ENCODE measurements at places on chromosomes 2 and 18.

GRCh38 chr2:66495788-66496640 lies 61.1 kb downstream of the MEIS1 start:
- no peak for ATAC-seq

- ATAC-seq: no peak
These were observed 109.7 kb upstream of the MGAT5 start for GRCh38 chr2:134144081-134144596.

DNA sequence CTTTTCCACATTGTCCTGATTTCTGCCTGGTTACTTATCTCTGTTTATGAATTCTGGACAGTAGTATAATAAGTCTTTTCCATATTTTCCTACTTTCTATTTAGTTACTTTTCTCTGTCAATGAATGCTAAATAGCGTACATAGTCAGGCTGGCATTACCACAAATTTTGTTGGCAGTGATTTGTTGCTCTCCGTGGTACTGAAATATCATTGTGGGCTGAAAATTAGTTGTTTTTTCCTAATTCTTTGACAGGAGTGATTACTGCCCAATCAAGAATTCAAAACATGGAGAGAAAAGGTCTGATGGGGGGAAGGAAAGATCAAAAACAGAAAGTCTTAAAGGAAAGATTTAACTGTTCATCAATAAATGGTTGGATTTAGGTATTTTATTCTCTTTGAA lies 7.7 kb upstream of the GALNT13 start:
- no peak for ATAC-seq

DNA sequence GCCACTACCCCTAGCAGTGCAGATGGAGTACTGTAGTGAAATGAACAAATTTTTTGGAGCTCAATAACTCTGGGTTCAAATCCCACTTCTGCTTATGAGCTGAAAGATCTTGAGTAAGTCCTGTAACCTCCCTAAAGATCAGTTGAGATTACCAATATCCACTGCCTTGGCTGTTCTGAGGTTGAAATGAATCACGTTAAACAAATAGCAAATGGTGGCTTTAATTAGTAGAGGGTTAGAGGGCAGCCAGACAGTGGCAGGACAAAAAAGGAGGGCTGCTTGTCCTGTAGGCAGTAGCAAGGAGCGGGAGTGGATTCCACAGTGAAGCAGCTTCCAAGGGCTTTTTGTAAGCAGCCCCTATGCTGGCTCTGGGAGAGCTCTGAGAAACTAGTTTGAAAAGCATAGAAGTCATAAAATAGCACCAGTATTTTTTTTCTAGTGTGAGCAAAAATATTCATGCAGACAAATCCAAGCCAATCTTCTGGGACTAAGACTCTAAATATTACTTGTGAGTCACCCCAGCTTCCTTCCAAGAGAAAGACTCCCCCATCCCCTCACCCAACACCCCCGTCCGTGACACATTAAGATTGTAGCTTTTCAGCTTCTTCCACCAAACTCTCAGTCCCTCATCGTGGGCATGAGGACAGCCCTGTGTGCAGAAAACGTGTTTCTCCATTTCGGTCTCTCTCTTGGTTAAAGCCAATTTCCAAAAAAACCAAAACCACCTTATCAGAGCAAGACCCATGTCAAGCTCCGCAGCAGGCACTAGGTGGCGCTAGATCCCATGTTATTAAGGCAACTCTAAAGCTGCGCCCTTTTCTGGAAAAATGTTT lies 123.5 kb upstream of the LGALSL start:
- no peak for ATAC-seq

GRCh38 chr2:142724186-142724585 lies 153.3 kb upstream of the KYNU start:
- no peak for ATAC-seq

DNA sequence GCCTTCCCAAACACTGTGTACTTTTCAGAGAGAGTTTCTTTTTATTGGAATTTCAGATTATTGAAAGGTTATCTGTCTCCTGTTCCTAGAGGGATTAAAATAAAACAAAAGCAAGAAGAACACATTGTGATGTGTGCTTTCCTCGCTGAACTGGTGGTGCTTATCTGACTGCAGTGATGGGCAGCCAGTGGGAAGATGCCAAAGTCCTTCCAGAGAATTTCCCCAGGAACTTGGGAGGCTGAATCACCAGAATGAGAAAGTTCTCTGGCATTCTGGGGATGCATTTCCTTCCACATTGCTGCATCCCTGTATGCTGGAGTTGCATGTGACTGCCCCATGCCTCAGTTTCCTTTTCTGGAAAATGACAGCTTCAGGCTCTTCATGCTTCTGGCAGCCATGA lies 53.9 kb upstream of the SEC11C start:
- no peak for ATAC-seq

DNA sequence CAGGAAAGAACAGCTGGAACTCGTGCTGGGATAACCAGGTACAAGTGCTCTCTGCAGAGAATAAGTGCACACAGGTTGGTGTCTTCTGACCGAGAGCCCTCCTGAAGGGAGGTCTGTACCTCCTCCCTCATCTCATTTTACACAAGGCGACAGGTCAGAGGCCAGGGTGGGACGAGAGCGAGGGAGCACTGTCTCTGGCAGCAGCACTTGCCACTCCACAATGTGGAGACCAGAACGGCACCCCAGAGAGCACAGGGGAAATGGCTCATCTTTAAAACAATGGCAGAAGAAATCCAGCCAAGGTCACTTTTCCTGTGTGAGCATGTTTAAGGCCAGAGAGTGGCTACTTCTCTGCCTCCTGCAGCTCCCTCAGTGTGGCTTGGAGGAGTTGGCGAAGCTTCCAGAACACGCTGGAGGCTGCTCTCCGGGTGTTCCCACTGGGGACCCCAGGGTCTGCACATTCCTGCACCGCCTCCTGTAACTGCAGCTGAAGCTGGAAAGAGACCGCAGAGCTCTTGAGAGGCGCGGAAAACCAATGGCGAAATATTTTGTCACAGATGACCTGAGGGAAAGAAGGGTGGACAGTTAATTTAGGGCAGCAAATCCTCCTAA lies 20.8 kb downstream of the DIPK1C start:
- ATAC-seq: no peak
